H9 (cell line): ENCODE measurements at places on chromosomes 4 and X. TPM values are rescaled to one million over a fixed set of nuclear protein-coding genes. Genes with fewer than 3 reads are reported as not detected.

The KLHL4 gene
- 22.3 and 22.4 TPM in 2 replicates for total RNA-seq

The PRDM5 gene
- 21.7 and 23.2 TPM in 2 replicates for total RNA-seq

DNA sequence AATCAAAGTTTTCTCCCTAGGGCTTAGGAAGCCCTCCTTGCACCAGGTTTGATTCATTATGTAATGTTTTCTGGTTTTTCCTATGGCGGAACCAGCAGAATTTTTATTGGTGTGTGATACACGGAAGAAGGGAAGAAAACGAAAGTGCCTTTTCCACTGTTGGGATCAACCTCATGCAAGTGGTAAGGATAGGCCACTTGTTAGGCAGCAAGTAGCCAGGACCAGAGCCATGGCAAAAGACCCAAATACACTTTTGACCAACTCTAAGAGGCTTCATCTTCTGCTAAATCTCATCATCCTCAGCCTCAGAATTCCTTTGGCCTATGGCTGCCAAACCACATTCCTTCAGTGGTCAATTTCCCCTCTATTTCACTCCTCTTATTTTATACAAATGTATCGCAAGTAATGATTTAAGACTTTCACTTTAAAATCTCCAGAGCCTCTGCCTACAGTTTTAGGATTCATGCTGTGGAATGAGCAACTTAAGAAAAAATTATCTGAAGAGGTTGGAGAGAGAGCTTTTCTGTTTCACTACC lies 21.2 kb downstream of the PPAT start:
- no peak for DNase-seq
- no peaks in the 10 kb centered on the region for H3K27me3 ChIP-seq
- no peak overlapping the region for H3K27ac ChIP-seq
- H3K4me3 ChIP-seq = no peak overlapping the region
- H3K4me1 ChIP-seq = no peaks in the 10 kb centered on the region; the same call in 1 of the 2 replicates
- H3K36me3 ChIP-seq = no peaks in the 10 kb centered on the region

DNA sequence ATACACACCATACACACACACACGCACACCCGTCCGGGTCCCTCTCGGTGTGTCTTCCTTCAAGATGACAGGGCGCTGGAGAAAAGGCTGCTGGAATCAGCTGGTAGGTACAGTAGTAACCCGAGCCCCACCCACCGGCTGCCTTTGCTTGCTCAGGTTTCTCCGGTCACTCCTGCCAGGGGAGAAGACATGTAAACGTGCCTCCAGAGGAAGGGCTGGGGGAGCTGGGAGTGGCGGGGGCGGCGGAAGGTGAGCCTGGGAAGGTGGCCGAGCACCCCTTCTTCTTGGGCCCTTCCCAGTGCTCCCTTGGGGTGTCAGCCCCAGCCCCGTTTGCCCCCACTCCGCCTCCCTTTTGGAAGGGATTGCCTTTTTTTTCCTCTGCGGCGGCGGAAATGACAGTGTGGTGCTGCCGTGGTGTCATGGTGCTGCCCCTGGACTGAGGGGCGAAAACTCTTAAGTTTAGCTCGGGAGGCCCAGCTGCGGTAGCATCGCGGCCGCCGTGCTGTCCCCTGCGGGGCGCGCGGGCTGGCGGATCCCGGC lies at the start of gene MID2:
Gene MID2, plus strand, starts transcription at position 169 of the 540 bp plus-strand sequence. CDS start 561 bp downstream, outside the sequence.
- H3K27me3 ChIP-seq = peaks cover 10% of the 10 kb centered on the region; the same call in 1 of the 2 replicates
- DNase-seq = peak; percentile 72
- H3K36me3 ChIP-seq = no peaks in the 10 kb centered on the region
- no peak within 1 kb of the TSS for H3K27ac ChIP-seq
- no peaks in the 10 kb centered on the region for H3K4me1 ChIP-seq

- peaks cover 3% of the 10 kb centered on the region; the same call in 2 of the 3 replicates for H3K36me3 ChIP-seq
- no peaks in the 10 kb centered on the region for H3K27me3 ChIP-seq
Measured at GRCh38 chr4:101200561-101200960, 146.8 kb downstream of the PPP3CA start.
